Stimulated activated CD4-positive, alpha-beta T cell treated with anti-CD3 and anti-CD28 coated beads, Interleukin-15, amount 100 ng/mL, for 1 hour (primary cell): ENCODE measurements at places on chromosomes 2 and 18.
A peak's percentile ranks its signal among the peaks of the same experiment; 100 is the strongest.

DNA sequence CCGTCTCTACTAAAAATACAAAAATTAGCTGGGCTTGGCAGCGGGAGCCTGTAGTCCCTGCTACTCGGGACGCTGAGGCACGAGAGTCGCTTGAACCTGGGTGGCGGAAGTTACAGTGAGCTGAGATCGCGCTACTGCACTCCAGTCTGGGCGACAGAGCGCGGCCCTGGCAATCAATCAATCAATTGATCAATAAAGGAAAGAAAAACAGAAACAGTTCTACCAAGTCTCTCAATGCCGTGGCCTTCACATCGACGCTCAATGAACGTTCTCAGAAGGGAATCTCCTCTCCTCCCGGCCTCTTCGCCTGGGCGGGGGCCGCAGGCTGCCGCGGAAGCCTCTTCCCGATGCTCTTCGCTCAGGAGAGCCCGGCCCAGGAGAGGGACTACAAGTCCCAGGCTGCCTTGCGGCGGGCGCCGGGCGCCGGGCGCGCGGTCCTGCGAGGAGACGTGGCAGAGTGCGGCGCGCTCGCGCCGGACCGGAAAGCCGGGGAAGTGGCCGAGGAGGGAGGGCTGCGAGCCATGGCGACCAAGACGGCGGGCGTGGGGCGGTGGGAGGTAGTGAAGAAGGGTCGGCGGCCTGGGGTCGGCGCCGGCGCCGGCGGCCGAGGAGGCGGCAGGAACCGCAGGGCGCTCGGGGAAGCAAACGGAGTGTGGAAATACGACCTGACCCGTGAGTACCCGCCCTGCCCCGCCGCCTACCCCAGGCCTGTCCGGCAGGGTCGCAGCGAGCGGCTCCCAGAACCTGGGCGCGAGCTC is at the start of gene TMEM214:
TMEM214 (plus strand) TSS at position 471 of the 758 bp plus-strand sequence; CDS start at position 522, 51 bp downstream.
- DNase-seq: peak; percentile 57

DNA sequence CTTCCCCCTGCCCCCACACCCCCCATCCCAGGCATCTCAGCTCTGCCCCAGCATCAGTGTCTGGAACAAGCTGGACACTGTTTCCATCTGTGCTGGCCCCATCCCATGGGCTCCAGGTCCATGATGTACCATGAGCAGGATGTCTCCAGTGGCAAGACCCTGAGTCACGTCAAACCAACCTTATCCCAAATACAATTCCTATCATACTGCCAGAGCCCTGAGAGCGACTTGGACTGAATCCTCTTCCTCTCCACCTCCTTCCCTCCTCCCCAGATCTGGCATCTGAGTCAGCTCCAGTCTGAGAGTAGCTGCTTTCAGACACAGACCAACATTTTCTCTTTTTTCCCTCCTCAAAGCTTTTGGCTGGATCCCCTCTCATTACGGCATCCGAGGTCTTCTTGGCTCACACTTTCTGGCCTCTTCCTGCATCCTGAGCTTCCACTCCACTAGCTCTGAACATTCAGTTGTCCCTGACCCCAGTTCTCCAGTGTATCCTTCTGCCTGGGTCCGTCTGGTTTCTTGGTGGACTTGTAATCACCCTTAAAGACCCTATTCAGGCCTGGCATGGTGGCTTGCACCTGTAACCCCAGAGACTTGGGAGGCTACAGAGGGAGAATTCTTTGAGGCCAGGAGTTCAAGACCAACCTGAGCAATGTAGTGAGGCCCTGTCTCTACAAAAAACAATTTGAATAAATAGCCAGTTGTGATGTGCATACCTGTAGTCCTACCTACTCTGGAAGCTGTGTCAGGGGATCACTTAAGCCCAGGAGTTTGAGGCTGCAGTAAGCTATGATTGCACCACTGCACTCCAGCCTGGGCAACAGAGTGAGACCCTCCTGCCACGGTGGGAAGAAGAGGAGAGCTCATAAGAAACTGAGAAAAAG is 68.3 kb downstream of the ACKR3 start:
- DNase-seq: no peak

DNA sequence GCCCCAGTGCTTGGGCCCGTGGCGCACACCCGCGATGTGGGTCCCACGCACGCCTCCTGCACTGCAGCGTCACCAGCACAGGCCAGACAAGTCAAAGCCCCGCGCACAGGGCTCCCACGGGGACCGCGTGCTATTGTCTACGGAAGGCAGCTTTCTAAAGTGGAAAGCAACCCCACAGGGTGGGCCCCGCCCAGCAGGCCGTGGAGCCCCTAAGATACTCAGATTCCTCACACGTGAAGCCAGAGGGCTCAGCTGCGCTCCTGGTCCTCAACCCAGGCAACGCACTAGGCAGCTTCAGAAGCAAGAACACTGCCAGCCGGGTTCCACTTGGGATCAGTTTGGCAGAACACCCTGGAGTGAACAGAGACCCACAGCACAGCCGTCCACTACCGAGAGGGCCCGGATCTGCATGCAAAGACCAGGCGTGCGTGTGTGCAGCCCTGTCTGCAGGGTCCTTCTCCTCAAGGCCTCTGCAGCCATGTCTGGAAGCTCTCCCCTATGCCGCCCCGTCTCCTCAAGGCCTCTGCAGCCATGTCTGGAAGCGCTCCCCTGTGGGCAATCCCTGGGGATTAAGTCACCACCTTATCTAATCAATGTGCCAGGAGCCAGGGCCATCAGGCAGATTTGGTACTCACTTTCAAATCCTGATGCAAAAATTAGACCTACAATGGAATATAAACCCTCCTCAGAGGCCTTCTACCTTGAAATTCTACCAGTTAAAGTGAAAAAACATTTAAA is 231.3 kb downstream of the HDAC4 start:
- no peak for DNase-seq

GRCh38 chr18:2902327-2902726 is 55.5 kb downstream of the EMILIN2 start:
- DNase-seq: no peak

- no peak for DNase-seq
Observed at GRCh38 chr2:239727182-239727775, 297.9 kb downstream of the NDUFA10 start.

DNA sequence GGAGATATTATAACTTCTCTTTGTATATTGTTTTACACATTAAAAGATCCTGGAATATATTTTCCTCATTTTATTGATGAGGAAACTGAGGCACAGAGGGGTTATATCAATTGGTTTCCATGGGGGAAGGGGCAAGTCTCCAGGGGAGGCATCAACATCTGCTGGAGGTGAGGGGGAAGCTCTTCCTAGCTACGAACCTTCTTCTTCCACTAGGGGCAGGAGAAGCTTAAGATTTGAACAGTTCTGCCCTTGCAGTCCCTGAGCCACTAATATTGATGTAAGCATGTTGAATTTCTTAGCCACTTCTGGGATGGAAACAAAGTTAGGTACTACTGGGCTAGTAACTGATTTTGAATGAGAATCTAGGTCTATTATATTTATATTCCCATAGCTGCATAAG is 140.1 kb upstream of the AQP4 start:
- no peak for DNase-seq

DNA sequence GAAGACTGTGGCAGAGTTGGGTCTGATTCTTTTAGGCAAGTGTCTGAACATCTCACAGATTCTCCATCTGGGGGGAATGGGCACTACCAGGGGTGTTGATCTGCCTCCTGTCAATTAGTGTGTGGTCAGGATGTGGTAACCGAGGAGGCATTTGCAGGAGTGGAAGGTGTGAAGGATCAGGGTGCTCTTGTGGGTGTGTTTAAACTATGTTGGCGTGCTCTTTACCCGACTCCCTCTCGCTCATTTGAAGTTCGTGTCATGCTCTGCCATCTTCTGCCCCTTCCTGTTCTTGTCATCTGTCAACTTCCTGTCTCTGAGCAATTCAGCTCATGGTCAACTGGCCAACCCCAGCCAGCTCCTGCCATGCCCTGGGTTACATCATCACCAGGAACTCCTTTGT is 107.9 kb downstream of the RTN4 start:
- no peak for DNase-seq

DNA sequence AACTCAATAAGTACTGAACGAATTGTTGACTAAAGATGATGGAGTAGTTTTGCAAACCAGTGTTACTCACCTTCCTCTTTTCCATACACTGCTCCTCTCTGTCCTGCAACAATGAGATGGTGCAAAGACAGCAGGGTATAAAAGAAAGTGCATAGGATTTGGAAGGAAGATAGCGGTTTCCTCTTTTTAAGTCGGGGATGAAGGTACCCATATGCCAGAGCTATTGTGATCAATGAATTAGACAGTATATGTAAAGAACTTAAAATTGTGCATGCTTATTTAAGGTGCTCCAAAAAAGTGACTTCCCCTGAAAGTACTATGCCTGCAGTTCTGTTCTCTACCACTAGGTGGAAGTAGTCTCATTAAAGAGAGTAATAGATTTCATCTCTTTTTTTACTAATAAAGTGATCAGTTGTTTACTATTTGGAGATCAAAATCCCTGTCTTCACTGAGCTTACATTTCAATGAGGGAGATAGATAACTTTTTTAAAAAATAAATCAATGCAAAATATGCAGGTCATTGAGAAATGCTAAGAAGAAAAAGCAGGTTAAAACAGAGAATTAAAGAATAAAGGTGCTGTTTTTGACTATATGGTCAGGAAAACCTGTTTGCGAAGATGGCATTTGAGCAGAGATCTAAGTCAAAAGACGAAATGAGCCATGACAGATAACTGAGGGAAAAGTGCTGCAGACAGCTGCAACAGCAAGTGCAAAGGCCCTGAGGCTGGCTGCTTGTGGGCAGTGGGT is 339.7 kb upstream of the SLC14A2 start:
- DNase-seq: no peak

GRCh38 chr2:16635791-16636699 is 29.6 kb downstream of the CYRIA start:
- DNase-seq: no peak

GRCh38 chr2:34810456-34810855 is 1211.4 kb upstream of the FAM98A start:
- DNase-seq: no peak

GRCh38 chr2:78928502-78928901 is 97.0 kb upstream of the REG3G start:
- DNase-seq: no peak

DNA sequence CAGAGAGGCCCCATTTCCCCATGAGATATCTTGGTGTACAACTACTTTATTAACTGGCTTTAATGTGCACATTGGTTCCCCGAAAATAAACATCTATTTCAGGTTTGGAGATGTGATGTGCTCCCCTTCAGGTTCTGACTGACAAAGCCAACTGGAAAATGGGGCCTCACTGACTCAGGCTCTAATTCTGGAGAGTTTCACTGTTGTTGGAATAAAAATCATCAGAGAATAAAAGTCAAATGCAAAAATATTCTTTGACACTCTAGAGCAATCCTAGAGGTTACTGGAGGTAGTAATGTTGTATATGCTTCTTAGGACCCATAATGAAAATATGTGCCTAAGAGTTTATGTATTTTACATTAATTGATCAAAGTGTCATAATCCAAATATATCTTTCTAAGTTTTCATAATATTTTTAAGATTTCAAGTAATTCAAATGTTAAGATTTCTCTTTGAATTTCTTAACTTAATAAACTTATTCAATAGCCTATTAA is 189.9 kb upstream of the COL3A1 start:
- no peak for DNase-seq

- DNase-seq: no peak
Observed at GRCh38 chr2:145034511-145034910, 514.6 kb upstream of the ZEB2 start.

GRCh38 chr2:165864296-165864695 is 70.2 kb upstream of the GALNT3 start:
- DNase-seq: no peak

- no peak for DNase-seq
Observed at GRCh38 chr2:66306483-66306882, 128.4 kb upstream of the MEIS1 start.

GRCh38 chr2:236803621-236804020 is 234.0 kb downstream of the ACKR3 start:
- DNase-seq: no peak

- no peak for DNase-seq
Observed at GRCh38 chr2:235734688-235735231, 240.9 kb downstream of the AGAP1 start.

- no peak for DNase-seq
Observed at GRCh38 chr2:27993402-27993787, 102.9 kb downstream of the BABAM2 start.

DNA sequence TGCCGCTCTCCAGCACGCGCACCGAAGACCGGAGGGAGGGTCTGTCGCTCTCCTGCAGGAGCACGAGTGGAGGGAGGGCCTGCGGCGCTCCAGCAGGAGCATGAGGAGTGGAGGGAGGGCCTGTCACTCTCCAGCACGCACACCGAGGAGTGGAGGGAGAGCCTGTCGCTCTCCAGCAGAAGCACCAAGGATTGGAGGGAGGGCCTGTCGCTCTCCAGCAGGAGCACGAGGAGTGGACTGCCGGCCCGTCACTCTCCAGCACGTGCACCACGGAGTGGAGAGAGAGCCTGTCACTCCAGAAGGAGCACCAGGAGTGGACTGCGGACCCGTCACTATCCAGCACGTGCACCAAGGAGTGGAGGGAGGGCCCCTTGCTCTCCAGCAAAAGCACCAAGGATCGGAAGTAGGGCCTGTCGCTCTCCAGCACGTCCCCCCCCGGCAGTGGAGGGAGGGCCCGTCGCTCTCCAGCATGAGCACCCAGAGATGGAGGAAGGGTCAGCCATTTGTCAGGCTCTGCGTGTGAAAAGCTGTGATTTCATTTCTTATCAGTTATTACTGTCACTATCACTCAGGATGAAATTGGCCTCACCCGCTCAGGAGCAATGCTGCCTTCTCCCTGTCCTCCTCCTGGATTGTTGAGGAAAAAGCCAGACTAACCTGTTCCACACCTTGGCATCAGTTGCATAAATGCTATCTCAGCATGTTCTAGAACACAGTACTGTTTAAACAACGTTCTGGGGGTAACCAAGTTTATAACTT is 35.9 kb downstream of the ADI1 start:
- no peak for DNase-seq

GRCh38 chr2:113324684-113325160 is 46.0 kb upstream of the PAX8 start:
- peak; percentile 36 for DNase-seq

DNA sequence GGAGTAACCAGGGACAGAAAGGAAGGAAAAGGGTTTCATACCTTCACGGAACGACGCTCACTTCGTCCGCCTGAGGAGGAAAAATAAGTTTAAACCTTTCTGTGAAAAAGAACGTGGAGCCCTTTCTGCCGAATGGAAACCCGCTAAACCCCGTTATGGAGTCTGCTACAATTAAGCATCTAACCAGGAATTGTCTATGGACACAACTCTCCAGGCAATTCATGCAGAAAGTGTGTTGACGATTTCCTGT is 528 bp upstream of the PPP4R3B start:
- no peak for DNase-seq

- no peak for DNase-seq
Observed at GRCh38 chr18:24011123-24011917, 3.2 kb upstream of the TTC39C start.
